ENCODE measurements at places on chromosomes 2 and 18. TPM values are rescaled to one million over a fixed set of nuclear protein-coding genes. Genes with fewer than 3 reads are reported as not detected.

DNA sequence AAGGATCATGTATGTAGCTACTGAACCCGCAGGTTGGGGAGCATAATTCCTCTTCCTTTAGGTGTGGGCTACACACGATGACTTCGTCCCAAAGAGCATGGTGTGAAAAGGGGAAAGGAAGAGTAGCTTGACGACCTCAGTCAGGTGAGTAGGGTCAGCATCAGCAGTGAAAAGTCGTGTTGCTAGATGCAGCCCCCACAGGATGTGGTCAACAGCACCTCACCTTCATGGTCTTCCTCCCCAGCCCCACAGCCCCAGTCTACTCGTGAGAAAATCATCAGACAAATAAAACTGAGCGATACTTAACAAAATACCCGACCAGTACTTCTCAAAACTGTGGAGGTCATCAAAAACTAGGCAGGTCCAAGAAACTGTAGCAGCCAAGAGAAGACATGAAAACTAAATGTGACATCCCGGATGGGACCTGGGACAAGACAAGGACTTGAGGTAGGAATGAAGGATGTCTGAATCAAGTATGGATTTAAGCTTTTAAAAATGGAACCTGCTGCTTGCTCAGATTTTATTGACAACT, 77.5 kb upstream of the NFATC1 start:
- no peaks in the 10 kb centered on the region for H3K4me1 ChIP-seq
- DNase-seq = no peak
- no peaks in the 10 kb centered on the region for H3K36me3 ChIP-seq

DNA sequence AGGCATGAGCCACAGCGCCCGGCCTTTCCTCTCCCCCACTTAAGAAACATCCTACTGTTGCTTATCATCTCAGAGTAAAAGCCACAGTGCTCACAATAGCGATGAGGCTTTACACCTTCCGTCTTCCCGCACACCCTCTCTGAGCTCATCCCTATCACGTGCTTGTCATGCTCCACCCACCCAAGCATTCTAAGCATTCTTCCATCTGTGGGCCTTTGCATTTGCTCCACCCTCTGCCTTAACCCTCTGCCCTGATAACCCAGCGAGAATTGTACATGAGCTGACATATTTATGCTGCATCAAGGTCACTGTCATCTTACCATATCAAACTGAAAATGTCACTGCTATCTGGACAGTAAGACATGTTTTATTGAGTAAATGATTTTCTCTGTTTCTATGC, 22.6 kb downstream of the FOXI3 start:
- H3K4me3 ChIP-seq = no peak overlapping the region
- no peak for DNase-seq
- H3K4me1 ChIP-seq = no peaks in the 10 kb centered on the region
- H3K27me3 ChIP-seq = no peaks in the 10 kb centered on the region
- H3K27ac ChIP-seq = no peak overlapping the region

DNA sequence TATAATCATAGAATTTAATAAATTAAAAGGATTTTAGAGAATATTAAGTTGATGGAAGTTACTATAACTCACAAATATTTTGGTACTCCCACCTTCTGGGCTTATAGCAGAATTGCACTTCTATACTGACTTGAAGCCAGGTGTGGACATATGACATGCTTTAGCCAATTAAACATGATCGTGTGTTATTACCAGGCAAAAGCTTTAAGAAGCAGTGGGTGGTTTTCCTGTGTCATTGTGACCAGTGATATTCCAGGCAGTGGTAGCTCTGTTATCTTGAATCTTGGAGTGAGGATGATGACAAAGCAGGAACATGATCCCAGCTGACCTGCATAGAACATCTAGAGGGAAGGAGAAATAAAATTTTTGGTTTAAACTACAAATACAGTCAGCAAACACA, 370.9 kb upstream of the ZEB2 start:
- H3K36me3 ChIP-seq = no peaks in the 10 kb centered on the region
- H3K27ac ChIP-seq = no peak overlapping the region
- no peak overlapping the region for H3K4me3 ChIP-seq
- H3K27me3 ChIP-seq = no peaks in the 10 kb centered on the region
- H3K4me1 ChIP-seq = peaks cover 12% of the 10 kb centered on the region

DNA sequence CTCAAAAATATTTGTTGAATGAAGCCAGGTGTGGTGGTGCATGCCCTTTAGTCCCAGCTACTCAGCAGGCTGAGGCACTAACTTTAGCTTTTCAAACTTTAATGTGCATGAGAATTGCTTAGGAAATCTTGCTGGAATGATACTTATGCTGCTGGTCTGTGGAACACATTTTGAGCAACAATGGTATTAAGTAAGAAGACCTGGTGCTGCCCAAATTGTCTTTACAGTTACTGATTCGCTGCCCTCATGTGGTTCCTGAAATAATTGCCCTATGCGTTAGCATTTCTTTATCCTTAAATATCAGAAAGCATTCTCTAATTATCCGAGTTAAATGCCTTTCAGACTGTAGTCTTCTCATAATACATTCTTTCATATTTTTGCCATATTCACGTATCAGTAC, 76.0 kb upstream of the SESTD1 start:
- H3K4me3 ChIP-seq = no peak overlapping the region
- peaks cover 25% of the 10 kb centered on the region for H3K4me1 ChIP-seq
- DNase-seq = no peak
- no peak overlapping the region for H3K27ac ChIP-seq

The AAMP gene
- total RNA-seq = 103 TPM

The PARD3B gene
- 51.5 TPM for total RNA-seq

- no peak overlapping the region for H3K27ac ChIP-seq
- H3K36me3 ChIP-seq = peaks cover 27% of the 10 kb centered on the region
- H3K4me3 ChIP-seq = no peak overlapping the region
- H3K4me1 ChIP-seq = no peaks in the 10 kb centered on the region
Observed at GRCh38 chr2:15275346-15275745, 285.8 kb downstream of the NBAS start.

DNA sequence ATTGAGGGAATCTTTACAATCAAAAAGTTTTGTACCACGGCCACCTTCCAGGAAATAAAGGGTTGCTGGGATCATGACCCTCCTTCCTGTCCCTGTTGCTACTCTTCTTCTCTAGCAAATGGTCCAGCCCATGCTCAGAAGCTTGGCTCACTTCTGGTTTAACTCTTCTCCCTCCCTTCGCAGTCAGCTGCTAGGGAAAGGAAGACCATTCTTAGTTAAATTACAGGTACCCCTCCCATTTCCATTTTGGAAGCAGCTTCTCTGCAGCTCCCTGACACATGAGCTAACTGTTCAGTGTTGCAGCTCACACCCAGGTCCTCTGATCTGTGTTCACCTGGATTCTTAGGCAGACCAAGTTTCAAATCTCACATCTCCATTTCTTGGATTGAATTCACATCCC, 100.3 kb downstream of the DOCK10 start:
- H3K4me3 ChIP-seq = no peak overlapping the region
- no peak overlapping the region for H3K27ac ChIP-seq
- no peaks in the 10 kb centered on the region for H3K4me1 ChIP-seq
- H3K27me3 ChIP-seq = no peaks in the 10 kb centered on the region

The CHRNG gene
- not detected for total RNA-seq

The TCF7L1 gene
- 7.1 TPM for total RNA-seq

DNA sequence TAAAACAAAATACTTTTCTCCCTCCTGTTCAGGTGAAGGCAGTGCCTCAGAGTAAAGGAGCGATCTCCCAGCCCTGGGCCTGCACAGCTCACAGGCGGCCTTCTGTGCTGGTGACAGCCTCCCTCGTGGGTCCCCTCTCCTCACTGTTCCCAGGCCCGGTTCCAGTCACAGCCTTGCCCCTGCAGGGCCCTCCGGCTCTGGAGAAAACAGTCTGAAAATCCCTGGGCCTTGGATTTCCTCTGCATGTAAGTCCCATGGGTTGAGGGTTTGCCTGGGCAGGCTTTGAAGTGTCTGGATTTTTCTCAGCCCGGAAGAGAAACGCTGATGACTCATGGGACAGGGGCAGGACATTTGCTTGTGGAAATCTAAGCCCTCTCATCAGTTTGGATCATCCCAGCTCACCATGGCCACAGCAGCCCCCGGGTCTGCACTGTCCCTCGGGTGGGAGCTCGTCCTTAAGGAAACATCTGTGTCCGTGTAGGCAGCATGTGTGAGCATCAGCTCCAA, 186.1 kb upstream of the RAB12 start:
- no peaks in the 10 kb centered on the region for H3K27me3 ChIP-seq
- H3K27ac ChIP-seq = no peak overlapping the region
- no peaks in the 10 kb centered on the region for H3K36me3 ChIP-seq
- DNase-seq = no peak

GRCh38 chr2:140424471-140424870, 1644.3 kb upstream of the NXPH2 start:
- DNase-seq = no peak
- H3K27me3 ChIP-seq = no peaks in the 10 kb centered on the region
- no peaks in the 10 kb centered on the region for H3K36me3 ChIP-seq
- no peak overlapping the region for H3K4me3 ChIP-seq

GRCh38 chr2:151523850-151524249, 114.1 kb downstream of the RIF1 start:
- no peak for DNase-seq
- no peaks in the 10 kb centered on the region for H3K4me1 ChIP-seq
- H3K27ac ChIP-seq = no peak overlapping the region
- H3K36me3 ChIP-seq = no peaks in the 10 kb centered on the region
- H3K27me3 ChIP-seq = no peaks in the 10 kb centered on the region

The ZNF514 gene
- total RNA-seq = 29.4 TPM

DNA sequence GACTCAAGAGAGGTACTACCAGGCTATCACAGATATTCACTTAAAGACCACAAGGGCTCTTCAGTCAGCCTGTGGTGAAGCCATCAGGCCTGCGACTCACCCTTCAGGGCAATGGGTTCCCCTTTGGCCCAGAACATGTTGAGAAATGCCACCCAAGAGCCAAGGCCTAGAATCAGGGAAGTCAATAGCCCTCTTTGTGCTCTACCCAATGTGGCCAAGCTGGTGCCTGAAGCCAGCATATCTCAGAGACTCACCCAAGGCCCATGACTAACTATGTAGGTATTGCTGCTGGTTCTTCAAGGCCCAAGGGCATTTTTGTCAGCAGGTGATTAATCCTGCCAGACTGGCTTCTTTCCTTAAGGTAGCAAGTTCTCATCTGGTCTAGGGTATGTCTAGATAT, 338.9 kb upstream of the SETBP1 start:
- no peaks in the 10 kb centered on the region for H3K4me1 ChIP-seq
- no peaks in the 10 kb centered on the region for H3K27me3 ChIP-seq
- H3K36me3 ChIP-seq = no peaks in the 10 kb centered on the region
- no peak overlapping the region for H3K4me3 ChIP-seq

DNA sequence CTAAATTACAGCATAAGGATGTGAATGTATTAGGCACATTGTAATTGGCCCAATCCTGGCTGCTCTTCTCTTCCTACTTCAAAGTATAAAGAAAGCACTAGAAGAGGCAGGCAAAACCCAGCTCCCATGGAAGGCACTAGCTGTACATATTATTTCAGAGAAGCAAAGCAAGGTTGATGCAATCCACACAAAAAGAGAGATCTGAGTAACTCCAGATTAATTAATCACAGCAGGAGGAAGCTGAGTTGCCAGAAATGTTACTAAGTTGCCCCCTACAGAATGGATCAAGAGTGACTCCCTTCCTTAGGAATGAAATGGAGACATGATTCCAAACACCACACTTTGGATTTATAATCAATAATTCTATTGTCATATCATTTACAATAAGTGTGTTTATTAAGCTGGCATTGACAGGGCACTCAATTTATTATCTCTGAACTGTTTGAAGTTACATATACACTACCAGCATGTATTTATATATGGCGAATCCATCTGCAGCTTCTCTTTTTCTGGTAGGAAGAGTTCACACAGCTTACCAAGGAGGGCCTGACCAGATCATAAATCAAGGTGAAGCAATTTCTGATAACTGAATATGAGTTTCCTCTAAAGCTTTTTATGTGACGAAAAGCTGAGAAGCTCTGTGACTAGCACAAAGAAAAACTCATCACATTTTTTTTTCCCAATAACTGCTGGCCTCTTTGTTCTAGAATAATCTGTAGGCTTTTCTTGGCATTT, 393.1 kb upstream of the LYPD1 start:
- no peaks in the 10 kb centered on the region for H3K27me3 ChIP-seq
- no peaks in the 10 kb centered on the region for H3K36me3 ChIP-seq

- no peak overlapping the region for H3K27ac ChIP-seq
- no peaks in the 10 kb centered on the region for H3K36me3 ChIP-seq
Observed at GRCh38 chr2:70715071-70715985, 52.7 kb downstream of the ADD2 start.

The QPCT gene
- 76.0 TPM for total RNA-seq

GRCh38 chr2:222169346-222169745, 129.5 kb downstream of the PAX3 start:
- H3K4me1 ChIP-seq = no peaks in the 10 kb centered on the region
- no peaks in the 10 kb centered on the region for H3K27me3 ChIP-seq
- H3K27ac ChIP-seq = no peak overlapping the region
- DNase-seq = no peak
- H3K36me3 ChIP-seq = no peaks in the 10 kb centered on the region
- no peak overlapping the region for H3K4me3 ChIP-seq

- no peaks in the 10 kb centered on the region for H3K36me3 ChIP-seq
- H3K27ac ChIP-seq = peak overlapping the region; percentile 84
- H3K4me1 ChIP-seq = no peaks in the 10 kb centered on the region
- H3K27me3 ChIP-seq = no peaks in the 10 kb centered on the region
- no peak overlapping the region for H3K4me3 ChIP-seq
Observed at GRCh38 chr2:46876741-46877384, 38.7 kb downstream of the MCFD2 start.

GRCh38 chr2:84121-84520, 37.8 kb upstream of the FAM110C start:
- no peaks in the 10 kb centered on the region for H3K27me3 ChIP-seq
- H3K4me3 ChIP-seq = no peak overlapping the region
- H3K36me3 ChIP-seq = no peaks in the 10 kb centered on the region
- H3K27ac ChIP-seq = no peak overlapping the region

DNA sequence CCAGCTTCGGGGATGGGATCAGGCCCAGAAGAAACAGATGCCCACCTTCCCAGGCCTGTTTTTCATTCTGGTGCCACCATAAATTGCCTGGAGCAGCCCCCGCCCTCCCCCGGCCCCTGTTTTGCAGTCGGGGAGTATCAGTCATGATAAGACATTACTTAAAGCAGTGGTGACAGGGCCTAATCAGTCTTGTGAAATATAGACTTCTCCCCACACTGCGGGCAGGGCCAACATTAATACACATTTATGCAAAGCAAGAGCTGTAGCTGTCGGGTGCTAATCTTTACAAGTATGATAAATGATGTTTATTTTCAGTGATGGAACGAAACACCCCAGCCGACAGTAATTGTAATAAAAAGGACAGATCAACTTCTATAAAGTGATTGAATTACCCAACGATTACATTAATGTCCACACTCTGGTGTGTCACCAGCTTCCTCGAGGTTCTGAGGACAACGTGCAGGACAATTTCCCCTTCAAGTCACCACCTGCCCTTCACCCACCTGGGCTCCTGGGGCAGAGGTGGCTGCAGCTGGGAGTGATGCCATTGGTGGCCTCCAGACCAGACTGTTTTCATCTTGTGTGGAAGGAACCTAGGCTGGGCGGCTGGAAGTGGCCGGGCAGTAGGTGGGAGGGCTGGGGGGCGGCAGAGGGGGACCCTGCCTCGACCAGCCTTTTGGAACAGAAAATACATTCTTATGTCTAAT, 226.0 kb downstream of the TFCP2L1 start:
- H3K27me3 ChIP-seq = no peaks in the 10 kb centered on the region
- H3K4me1 ChIP-seq = no peaks in the 10 kb centered on the region
- no peaks in the 10 kb centered on the region for H3K36me3 ChIP-seq
- no peak overlapping the region for H3K4me3 ChIP-seq
- no peak for DNase-seq

GRCh38 chr2:180385601-180386201, 378.6 kb upstream of the CWC22 start:
- H3K36me3 ChIP-seq = no peaks in the 10 kb centered on the region
- no peak overlapping the region for H3K4me3 ChIP-seq
- H3K27ac ChIP-seq = no peak overlapping the region
- DNase-seq = no peak

The SKA1 gene
- not detected for total RNA-seq
